ENCODE measurements at places on chromosomes 1 and 21.

GRCh38 chr1:166457700-166458099, 290.9 kb upstream of the FAM78B start:
- DNase-seq, result no peak

GRCh38 chr1:87833166-87833565, 504.5 kb downstream of the LMO4 start:
- DNase-seq, result no peak

- DNase-seq, result no peak
These were observed 136.2 kb upstream of the BACE2 start for GRCh38 chr21:41031701-41032220.

GRCh38 chr1:147238053-147238902, 4.2 kb upstream of the CHD1L start:
- no peak for DNase-seq

- no peak for DNase-seq
These were observed 116.3 kb downstream of the SLC30A10 start for GRCh38 chr1:219812086-219812485.

GRCh38 chr1:226355669-226356551, 46.9 kb upstream of the LIN9 start:
- peak; percentile 40 for DNase-seq

- no peak for DNase-seq
These were observed 995 bp upstream of the KIF26B start for GRCh38 chr1:245153552-245154428.

DNA sequence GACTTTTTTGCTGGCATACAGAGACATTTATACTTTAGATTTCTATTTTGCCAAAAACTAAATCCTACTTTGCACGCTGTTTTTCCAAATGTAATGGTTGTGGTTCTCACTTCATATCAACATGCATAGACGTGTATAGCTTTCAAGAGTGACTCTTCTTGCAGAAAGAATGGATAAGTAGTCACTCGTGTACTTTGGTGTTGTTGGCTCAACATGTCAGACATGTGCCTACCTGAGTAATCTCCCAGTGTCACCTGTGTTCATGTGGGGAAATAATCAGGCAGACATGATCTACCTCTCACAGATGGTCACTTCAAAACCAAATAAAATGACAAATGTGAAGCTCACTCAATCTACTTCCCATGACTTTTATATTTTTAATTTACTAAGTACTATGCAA, 73.1 kb downstream of the GPR88 start:
- DNase-seq, result no peak

- no peak for DNase-seq
These were observed 106.9 kb upstream of the SERBP1 start for GRCh38 chr1:67536957-67537666.

GRCh38 chr1:32754317-32755097, 51.9 kb upstream of the SYNC start:
- DNase-seq, result no peak

DNA sequence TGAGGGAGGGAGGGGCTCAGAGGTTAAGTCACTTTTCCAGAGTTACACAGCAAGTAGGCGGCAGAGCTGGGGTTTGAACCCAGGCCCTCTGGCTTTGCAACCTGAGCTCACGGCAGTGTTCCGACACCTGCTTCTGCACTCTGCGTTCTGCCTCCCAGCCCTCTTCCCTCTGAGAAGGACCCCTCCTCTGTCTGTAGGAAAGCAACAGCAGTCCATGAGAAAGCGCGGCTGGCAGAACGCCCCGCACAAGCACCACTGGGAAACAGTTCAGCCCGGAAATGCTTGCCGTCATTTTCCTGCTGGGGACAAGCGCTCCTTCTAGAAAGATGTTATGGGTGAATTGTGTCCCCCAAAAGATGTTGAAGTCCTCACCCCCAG, 241.1 kb downstream of the NPHP4 start:
- DNase-seq, result no peak

GRCh38 chr1:26096471-26096870, 15.2 kb upstream of the PDIK1L start:
- no peak for DNase-seq

DNA sequence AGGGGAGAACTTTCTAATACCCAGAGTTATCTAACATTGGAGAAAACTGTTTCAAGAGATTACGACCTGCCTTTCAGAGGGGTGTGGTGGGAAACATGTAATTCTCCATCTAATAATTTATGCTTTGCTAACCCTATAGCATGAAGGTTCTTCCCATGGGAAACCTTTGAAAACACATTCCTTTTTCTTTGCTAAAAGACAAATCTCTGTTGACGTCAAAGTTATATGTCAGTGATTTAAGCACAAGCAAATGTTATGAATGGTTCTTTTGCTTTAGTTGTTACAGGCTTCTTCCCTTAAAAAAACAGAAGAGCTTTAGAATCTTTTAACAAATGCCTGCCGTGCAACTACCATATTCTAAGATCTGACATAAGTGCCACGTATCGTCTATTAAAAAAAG, 19.2 kb downstream of the FMO2 start:
- no peak for DNase-seq

DNA sequence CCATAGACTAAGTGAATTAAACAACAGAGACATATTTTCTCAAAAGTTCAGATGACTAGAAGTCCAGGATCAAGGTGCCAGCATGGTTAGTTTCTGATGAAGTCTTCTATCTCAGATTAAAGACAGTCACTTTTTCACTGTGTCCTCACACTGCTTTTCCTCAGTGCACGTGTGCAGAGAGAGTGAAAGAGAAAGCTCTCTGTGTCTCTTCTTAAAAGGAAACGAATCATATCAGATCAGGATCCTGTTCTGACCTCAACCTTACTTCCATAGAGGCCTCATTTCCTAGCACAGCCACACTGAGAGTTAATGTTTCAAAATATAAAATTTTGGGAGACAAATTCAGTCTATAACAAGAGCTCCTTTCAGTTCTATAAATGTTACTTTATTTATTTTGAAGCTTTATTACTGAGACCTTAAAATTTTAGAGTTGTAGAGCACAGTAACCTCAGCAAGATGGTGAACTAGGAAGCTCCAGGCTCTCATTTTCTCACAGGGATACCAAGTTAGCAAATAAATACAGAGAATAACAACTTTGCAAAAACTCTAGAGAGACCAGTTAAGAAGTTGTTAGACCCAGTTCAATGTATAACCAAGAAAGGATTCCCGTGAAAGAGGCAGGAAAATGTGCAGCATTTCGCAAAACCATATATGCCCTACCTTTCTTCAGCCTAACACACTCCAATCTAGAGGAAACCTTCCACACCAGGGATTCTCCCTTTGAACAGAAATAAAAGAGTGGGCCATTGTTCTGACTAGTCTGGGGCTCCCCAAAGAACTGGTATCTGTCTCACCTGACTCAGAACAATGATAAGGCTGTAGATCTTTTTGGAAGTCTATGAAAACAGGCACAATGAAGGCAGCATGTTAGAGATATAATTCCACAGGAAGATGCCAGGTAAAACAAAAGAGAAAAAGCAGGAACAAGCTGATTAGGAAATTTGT, 372.2 kb downstream of the MRPL39 start:
- DNase-seq, result no peak

GRCh38 chr1:71948561-71948960, 333.8 kb downstream of the NEGR1 start:
- DNase-seq, result no peak

GRCh38 chr1:5992814-5993555, 760 bp upstream of the NPHP4 start:
- DNase-seq, result peak; percentile 52
